ENCODE measurements at places on chromosomes 2 and 18. TPM values are rescaled to one million over a fixed set of nuclear protein-coding genes. Genes with fewer than 3 reads are reported as not detected.

The ITPRIPL1 gene
- 6.1 TPM for total RNA-seq

The REG1B gene
- not detected for total RNA-seq

The FBLN7 gene
- total RNA-seq, result 9.3 TPM

The RNF25 gene
- total RNA-seq, result 28.7 TPM

The KCNG2 gene
- total RNA-seq, result not detected

The RAB17 gene
- 49.9 TPM for total RNA-seq

The TMEFF2 gene
- 2.0 TPM for total RNA-seq

The RAPGEF4 gene
- total RNA-seq, result 11.9 TPM

The CCDC74B gene
- 10.9 TPM for total RNA-seq

The ACMSD gene
- total RNA-seq, result not detected

The HRH4 gene
- total RNA-seq, result not detected

The SLC38A11 gene
- 16.6 TPM for total RNA-seq

The CPO gene
- not detected for total RNA-seq

DNA sequence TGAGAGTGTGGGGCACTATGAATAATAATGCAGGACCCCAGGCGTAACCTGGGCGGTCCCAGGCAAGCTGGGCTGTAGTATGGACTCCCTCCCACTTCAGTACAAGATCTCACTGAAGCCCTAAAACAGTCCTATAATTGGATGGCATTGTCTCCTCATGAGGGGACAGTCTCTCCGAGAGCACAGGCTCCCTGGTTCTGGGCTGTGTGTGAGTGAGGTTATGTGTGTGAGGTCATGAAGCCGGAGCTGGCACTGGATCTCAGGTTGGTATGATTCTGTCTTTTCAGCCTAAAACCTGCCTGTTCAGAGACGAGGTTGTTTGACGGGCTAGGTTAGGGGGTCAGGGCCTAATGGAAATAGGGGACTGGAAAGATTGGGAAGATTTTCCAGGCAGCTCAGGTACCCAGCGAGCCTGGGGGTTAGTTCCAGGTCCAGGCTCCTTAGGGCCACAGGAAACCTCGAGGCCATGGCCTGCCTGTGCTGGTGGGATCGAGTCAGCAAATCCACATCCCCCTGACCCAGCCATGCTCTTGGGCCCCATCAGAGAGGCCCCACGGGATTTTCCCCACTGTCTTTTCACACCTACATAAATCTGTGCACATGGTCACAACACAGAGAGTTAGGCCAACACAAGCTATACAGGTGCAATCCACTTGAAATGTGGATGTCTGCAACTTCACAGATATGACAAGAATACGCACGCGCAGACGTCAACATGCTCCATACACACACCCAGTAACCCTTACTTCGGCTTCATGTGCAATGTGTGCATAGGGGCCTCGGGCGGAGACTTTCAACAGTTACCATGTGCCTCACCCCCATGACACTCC is 94.8 kb downstream of the INHBB start:
- H3K27me3 ChIP-seq, result peaks cover 42% of the 10 kb centered on the region
- no peak for DNase-seq

DNA sequence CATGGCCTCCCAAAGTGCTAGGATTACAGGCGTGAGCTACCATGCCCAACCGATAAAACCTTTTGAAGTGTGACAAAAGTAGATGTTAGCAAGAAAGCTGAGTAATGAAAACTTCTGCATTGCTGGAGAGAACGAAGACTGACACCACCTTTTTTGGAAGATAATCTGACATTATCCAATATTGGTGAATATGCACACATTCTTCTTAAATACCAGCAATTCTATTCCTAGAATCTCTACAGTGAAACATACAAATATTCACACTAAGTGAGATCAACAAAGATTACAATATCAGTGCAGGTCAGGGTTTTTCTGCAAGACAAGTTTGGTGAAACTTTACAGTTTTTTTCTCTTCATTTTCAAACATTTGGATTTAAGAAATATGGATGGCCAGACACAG is 7.8 kb downstream of the PIAS2 start:
- H3K4me3 ChIP-seq, result no peak overlapping the region
- H3K36me3 ChIP-seq, result peaks cover 10% of the 10 kb centered on the region
- no peaks in the 10 kb centered on the region for H3K27me3 ChIP-seq
- peaks cover 8% of the 10 kb centered on the region for H3K4me1 ChIP-seq
- DNase-seq, result no peak

DNA sequence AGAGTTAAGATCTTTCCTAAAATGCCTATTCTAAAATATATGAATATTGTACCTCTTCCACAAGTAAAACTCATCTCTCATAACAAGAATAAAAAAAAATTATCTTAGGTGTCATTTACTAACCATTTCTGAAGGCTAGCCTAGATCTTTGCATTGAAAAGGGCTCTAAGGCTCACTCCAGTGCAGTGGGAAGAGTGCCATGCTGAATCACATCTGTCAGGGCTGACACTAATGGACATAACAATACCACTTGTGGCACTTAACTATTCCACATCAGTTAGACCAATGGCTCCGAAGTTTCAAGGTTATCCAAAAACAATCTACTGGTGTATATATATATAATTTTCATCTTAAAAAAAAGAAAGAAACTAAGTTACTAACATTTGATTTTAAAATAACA is 130.2 kb downstream of the EXOC6B start:
- no peak overlapping the region for H3K27ac ChIP-seq
- no peaks in the 10 kb centered on the region for H3K27me3 ChIP-seq
- no peak overlapping the region for H3K4me3 ChIP-seq
- DNase-seq, result no peak
- H3K36me3 ChIP-seq, result peaks cover 6% of the 10 kb centered on the region
- peaks cover 13% of the 10 kb centered on the region for H3K4me1 ChIP-seq

DNA sequence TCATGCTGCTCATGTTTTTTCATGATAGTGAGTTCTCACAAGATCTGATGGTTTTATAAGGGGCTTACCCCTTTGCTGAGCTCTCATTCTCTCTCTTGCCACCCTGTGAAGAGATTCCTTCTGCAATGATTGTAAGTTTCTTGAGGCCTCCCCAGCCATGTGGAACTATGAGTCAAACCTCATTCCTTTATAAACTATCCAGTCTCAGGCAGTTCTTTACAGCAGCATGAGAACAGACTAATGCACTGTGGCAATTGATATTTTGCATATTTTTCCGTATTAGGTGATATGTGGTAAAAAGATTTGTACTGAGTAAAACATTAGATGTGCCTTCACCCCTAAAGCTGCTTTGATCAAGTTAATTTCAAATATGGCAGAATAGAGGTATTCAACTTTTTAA is 48.8 kb downstream of the RAB27B start:
- peaks cover 3% of the 10 kb centered on the region for H3K27me3 ChIP-seq
- peaks cover 31% of the 10 kb centered on the region for H3K4me1 ChIP-seq
- H3K36me3 ChIP-seq, result peaks cover 8% of the 10 kb centered on the region
- no peak for DNase-seq
- no peak overlapping the region for H3K4me3 ChIP-seq

GRCh38 chr2:23460228-23460627 is 75.2 kb downstream of the KLHL29 start:
- DNase-seq, result no peak
- H3K27ac ChIP-seq, result no peak overlapping the region
- H3K27me3 ChIP-seq, result peaks cover 10% of the 10 kb centered on the region
- no peaks in the 10 kb centered on the region for H3K36me3 ChIP-seq

DNA sequence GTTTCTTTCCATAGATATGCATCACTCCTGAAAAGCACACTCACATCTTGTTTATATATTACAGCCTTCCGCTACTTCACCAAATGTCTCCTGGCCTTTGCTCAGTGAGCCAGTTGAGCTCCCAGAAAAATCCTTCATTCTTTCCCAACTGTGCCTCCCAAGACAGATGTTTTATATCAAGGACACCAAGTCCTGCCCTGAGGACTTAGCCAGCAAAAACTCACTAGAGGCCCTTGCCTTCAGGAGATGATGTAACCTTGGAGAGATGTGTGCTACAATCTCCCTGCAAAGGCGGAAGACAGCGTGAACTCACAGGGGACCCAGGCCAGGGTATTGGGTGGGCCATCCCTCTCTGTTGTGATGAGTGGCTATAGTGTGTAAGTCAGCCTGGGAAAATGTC is 86.1 kb upstream of the CTAGE1 start:
- H3K4me3 ChIP-seq, result no peak overlapping the region
- no peak overlapping the region for H3K27ac ChIP-seq
- peaks cover 1% of the 10 kb centered on the region for H3K36me3 ChIP-seq
- peaks cover 2% of the 10 kb centered on the region for H3K4me1 ChIP-seq
- H3K27me3 ChIP-seq, result no peaks in the 10 kb centered on the region

DNA sequence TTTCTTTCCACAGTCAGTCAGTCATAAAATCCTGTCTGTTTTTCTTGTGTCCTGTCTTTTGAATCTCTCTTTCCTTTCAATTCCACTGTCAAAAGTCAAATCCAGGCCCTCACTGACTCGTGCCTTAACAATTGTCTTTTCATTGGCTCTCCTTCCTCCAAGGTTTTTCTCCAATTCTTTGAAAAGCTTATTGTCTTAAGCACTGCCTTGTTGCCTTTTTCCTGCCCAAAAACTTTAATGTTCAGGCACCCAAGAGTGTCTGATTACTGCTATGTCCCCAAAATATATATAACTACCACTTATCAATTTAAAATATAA is 13.9 kb upstream of the SULT1C4 start:
- no peaks in the 10 kb centered on the region for H3K27me3 ChIP-seq
- no peak for DNase-seq
- no peak overlapping the region for H3K4me3 ChIP-seq
- H3K4me1 ChIP-seq, result no peaks in the 10 kb centered on the region
- no peak overlapping the region for H3K27ac ChIP-seq

DNA sequence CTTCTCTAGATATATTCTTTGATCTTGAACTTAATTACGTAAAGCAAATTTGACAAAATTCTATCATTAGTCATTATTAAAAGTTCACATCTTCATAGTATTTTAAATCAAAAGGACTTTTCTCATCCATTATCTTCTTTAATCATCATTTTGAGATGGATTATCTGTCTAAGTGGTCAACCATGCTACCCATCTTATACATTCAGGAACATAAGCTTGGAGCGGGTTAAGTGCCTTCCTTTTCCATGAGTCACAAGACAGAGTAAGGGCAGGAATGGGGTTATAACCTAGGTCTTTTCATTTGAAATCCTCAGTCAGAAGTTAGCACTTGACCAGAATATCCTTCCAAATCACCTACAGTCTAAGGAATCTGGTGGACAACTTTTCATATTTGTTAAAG is 297.1 kb downstream of the TCF4 start:
- peaks cover 1% of the 10 kb centered on the region for H3K4me1 ChIP-seq
- no peak overlapping the region for H3K27ac ChIP-seq
- peaks cover 3% of the 10 kb centered on the region for H3K36me3 ChIP-seq
- H3K4me3 ChIP-seq, result no peak overlapping the region
- DNase-seq, result no peak

DNA sequence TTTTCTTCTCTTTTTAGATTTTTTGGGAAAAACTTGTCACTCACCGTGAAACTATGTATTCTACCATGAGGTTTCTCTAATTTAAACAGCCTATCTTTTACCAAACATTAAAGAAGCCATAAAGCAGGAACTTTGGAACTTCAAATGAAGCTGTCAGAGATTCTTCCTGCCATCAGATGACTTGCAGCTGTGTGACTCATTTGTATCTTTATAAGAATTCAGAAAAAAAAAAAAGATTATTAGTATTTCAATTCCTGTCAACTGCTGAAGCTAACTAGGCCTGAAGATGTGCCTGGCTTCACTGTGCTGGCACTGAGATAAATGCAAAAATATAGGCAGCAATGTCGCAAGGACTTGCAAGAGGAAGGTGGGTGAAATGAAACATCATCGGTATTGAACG is 1399.1 kb upstream of the PIK3C3 start:
- no peaks in the 10 kb centered on the region for H3K36me3 ChIP-seq
- no peak overlapping the region for H3K4me3 ChIP-seq
- DNase-seq, result no peak
- H3K27ac ChIP-seq, result no peak overlapping the region
- H3K4me1 ChIP-seq, result peaks cover 3% of the 10 kb centered on the region
- H3K27me3 ChIP-seq, result no peaks in the 10 kb centered on the region

GRCh38 chr2:41791523-41791922 is 256.3 kb upstream of the PKDCC start:
- H3K27me3 ChIP-seq, result peaks cover 60% of the 10 kb centered on the region
- H3K36me3 ChIP-seq, result no peaks in the 10 kb centered on the region
- peak overlapping the region; percentile 68 for H3K27ac ChIP-seq
- no peaks in the 10 kb centered on the region for H3K4me1 ChIP-seq
- no peak overlapping the region for H3K4me3 ChIP-seq

GRCh38 chr2:144268036-144268678 is 251.8 kb downstream of the ZEB2 start:
- DNase-seq, result no peak
- no peaks in the 10 kb centered on the region for H3K27me3 ChIP-seq
- peaks cover 2% of the 10 kb centered on the region for H3K4me1 ChIP-seq

DNA sequence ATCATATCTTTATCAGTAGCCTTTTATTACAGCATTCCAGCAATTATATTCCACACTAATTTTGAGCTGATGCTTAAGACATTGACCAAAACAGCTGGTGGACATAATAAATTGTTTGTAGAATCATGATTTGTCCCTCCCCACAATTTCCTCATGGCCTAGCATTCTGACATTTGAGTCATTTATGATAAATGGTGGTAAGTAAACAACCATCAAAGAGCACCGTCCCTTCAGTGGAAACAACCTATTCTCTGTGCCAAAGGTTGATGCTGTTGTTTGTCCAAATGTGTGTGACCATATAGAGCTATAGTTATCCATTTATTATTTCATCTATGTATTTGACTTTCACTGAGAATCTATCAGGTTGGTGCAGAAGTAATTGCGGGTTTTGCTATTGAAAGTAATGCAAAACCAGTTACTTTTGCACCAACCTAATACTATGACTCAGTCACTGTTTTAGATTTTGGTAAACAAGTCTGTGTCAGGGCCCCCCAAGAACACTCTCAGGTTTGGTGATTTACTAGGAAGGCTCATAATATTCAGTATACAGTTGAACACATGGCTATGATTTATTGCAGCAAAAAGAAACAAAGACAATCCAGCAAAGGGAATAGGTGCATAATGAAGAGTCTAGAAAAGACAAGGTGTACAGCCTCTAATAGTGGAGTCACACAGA is 608.7 kb upstream of the REG3G start:
- no peak overlapping the region for H3K4me3 ChIP-seq
- no peak overlapping the region for H3K27ac ChIP-seq
- H3K4me1 ChIP-seq, result no peaks in the 10 kb centered on the region
- no peak for DNase-seq
- H3K27me3 ChIP-seq, result no peaks in the 10 kb centered on the region
- no peaks in the 10 kb centered on the region for H3K36me3 ChIP-seq

DNA sequence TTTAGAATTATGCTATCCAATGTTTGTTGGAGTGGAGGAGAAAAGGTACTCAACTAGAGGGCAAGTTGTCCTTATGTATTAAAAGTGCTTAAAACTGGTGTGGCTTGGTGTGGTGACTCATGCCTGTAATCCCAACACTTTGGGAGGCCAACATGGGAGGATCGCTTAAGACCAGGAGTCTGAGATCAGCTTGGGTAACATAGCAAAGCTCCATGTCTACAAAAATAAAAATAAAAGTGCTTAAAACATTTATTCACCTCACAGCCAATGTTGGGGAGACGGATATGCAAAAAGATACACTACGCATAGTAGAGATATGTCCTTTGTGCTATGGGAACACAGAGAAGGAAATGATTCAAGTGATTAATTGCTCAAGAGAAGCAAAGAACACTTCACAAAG is 19.3 kb upstream of the TNFAIP6 start:
- no peak for DNase-seq
- H3K36me3 ChIP-seq, result no peaks in the 10 kb centered on the region
- no peak overlapping the region for H3K4me3 ChIP-seq

Measured in progenitor cell of endocrine pancreas (in vitro differentiated cells).